PC-9 (cell line): ENCODE measurements at places on chromosomes 12 and 14. TPM values are rescaled to one million over a fixed set of nuclear protein-coding genes. Genes with fewer than 3 reads are reported as not detected.
A peak's percentile ranks its signal among the peaks of the same experiment; 100 is the strongest.

GRCh38 chr14:69090187-69090789 is 62.6 kb downstream of the DCAF5 start:
- H3K27ac ChIP-seq = no peak overlapping the region
- DNase-seq = peak; percentile 68
- peaks cover 16% of the 10 kb centered on the region for H3K36me3 ChIP-seq

Gene SMIM41
- total RNA-seq = 0.28 TPM in 1 of 2 replicates, not detected in the other

GRCh38 chr12:52395761-52396434 is 10.2 kb downstream of the KRT82 start:
- peaks cover 9% of the 10 kb centered on the region for H3K4me1 ChIP-seq
- H3K27ac ChIP-seq = no peak overlapping the region
- no peaks in the 10 kb centered on the region for H3K27me3 ChIP-seq
- H3K36me3 ChIP-seq = no peaks in the 10 kb centered on the region
- no peak overlapping the region for H3K4me3 ChIP-seq
- DNase-seq = peak; percentile 76

DNA sequence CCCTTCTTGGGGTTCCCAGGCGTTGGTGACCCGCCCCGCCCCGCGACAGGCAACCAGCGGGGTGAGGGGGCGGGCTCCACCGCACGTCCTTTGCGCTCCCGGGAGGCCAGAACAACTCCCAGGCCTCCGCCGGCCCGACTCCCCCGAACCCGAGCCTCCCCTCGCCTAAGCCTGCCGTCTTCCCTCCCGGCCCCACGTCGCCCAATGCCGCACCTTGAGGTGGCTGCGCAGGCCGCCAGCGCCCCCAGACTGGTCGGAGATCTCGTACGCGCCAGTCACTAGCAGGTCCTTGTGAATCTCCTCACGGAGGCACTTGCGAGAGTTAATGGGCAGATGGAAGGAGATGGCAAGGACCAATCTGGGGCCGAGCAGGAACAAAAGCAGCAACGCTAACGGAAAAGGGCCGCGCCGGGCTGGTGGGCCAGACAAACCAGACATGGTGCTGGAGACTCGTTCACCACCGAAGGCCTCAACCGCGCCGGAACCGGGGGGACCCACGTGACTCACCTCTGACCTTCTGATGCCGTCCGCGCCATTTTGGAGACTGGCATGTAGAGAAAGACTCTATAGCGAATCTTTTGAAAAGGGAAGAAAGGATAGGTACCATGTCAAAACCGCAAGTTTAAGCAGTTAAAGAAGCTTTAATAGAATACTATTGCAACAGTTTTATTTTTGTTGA is at the start of gene TMED10:
TSS of gene TMED10 (minus strand) at position 471 of the 679 bp plus-strand sequence. CDS start at position 438, 33 bp downstream.
- H3K4me3 ChIP-seq = peak within 1 kb of the TSS; percentile 80
- H3K4me1 ChIP-seq = peaks cover 26% of the 10 kb centered on the region
- no peaks in the 10 kb centered on the region for H3K27me3 ChIP-seq
- peaks cover 22% of the 10 kb centered on the region; the same call in 1 of the 2 replicates for H3K36me3 ChIP-seq
- peak; percentile 96 for DNase-seq

Gene SPTB
- total RNA-seq = 0.50 and 1.5 TPM in 2 replicates

Gene ERP27
- total RNA-seq = 14.9 and 33.4 TPM in 2 replicates

- no peaks in the 10 kb centered on the region for H3K27me3 ChIP-seq
- H3K27ac ChIP-seq = peak overlapping the region; percentile 50
- DNase-seq = peak; percentile 66
- H3K4me1 ChIP-seq = peaks cover 50% of the 10 kb centered on the region
- no peaks in the 10 kb centered on the region for H3K36me3 ChIP-seq
Measured at GRCh38 chr14:75222208-75222701, 45.8 kb upstream of the TMED10 start.

GRCh38 chr14:85273099-85273677 is 256.8 kb upstream of the FLRT2 start:
- no peak overlapping the region for H3K27ac ChIP-seq
- DNase-seq = no peak
- H3K36me3 ChIP-seq = no peaks in the 10 kb centered on the region
- H3K27me3 ChIP-seq = no peaks in the 10 kb centered on the region

- no peak overlapping the region for H3K4me3 ChIP-seq
- H3K4me1 ChIP-seq = peaks cover 31% of the 10 kb centered on the region
- H3K27ac ChIP-seq = no peak overlapping the region
- DNase-seq = no peak
- H3K27me3 ChIP-seq = no peaks in the 10 kb centered on the region
Measured at GRCh38 chr14:34087571-34087970, 136.7 kb upstream of the EGLN3 start.

GRCh38 chr14:75489480-75489837 is 32.8 kb upstream of the BATF start:
- peaks cover 22% of the 10 kb centered on the region for H3K4me1 ChIP-seq
- no peak overlapping the region for H3K27ac ChIP-seq
- no peaks in the 10 kb centered on the region for H3K36me3 ChIP-seq

- peak; percentile 55 for DNase-seq
- H3K36me3 ChIP-seq = no peaks in the 10 kb centered on the region
- H3K4me3 ChIP-seq = no peak overlapping the region
- no peak overlapping the region for H3K27ac ChIP-seq
Measured at GRCh38 chr14:21092273-21093011, 6.0 kb downstream of the ZNF219 start.

- H3K4me1 ChIP-seq = no peaks in the 10 kb centered on the region
- no peaks in the 10 kb centered on the region for H3K27me3 ChIP-seq
- no peak for DNase-seq
- H3K27ac ChIP-seq = no peak overlapping the region
- no peak overlapping the region for H3K4me3 ChIP-seq
- H3K36me3 ChIP-seq = no peaks in the 10 kb centered on the region
Measured at GRCh38 chr12:77813558-77813957, 17.1 kb upstream of the NAV3 start.

Gene SYNE2
- total RNA-seq = 90.3 and 94.2 TPM in 2 replicates

GRCh38 chr12:104011253-104011652 is 38.7 kb downstream of the GLT8D2 start:
- no peak overlapping the region for H3K27ac ChIP-seq
- DNase-seq = peak; percentile 72
- H3K4me3 ChIP-seq = no peak overlapping the region

DNA sequence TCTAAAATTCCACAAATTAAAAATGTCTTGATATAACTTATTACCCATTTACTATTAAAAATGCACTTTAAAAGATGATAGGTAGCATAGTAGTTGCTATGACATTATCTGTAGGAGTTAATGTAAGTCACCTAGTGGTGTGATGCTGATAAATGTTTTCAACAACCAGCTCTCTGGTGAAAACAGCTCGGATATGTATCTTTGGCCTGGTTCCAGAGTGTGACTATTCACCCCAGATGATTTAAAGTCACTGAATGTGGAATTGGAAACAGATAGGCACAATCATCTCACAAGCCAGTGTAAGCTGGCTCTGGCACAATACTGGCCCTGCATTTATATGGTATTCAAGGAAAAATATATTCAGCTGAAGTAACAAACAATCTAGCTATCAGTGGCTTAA is 9.2 kb upstream of the CCDC196 start:
- H3K36me3 ChIP-seq = no peaks in the 10 kb centered on the region
- no peak overlapping the region for H3K27ac ChIP-seq
- no peak for DNase-seq
- no peaks in the 10 kb centered on the region for H3K4me1 ChIP-seq
- no peak overlapping the region for H3K4me3 ChIP-seq

GRCh38 chr12:105461271-105461943 is 130.9 kb downstream of the C12orf75 start:
- no peaks in the 10 kb centered on the region for H3K36me3 ChIP-seq
- H3K27me3 ChIP-seq = no peaks in the 10 kb centered on the region
- no peaks in the 10 kb centered on the region for H3K4me1 ChIP-seq
- H3K27ac ChIP-seq = no peak overlapping the region
- H3K4me3 ChIP-seq = no peak overlapping the region

DNA sequence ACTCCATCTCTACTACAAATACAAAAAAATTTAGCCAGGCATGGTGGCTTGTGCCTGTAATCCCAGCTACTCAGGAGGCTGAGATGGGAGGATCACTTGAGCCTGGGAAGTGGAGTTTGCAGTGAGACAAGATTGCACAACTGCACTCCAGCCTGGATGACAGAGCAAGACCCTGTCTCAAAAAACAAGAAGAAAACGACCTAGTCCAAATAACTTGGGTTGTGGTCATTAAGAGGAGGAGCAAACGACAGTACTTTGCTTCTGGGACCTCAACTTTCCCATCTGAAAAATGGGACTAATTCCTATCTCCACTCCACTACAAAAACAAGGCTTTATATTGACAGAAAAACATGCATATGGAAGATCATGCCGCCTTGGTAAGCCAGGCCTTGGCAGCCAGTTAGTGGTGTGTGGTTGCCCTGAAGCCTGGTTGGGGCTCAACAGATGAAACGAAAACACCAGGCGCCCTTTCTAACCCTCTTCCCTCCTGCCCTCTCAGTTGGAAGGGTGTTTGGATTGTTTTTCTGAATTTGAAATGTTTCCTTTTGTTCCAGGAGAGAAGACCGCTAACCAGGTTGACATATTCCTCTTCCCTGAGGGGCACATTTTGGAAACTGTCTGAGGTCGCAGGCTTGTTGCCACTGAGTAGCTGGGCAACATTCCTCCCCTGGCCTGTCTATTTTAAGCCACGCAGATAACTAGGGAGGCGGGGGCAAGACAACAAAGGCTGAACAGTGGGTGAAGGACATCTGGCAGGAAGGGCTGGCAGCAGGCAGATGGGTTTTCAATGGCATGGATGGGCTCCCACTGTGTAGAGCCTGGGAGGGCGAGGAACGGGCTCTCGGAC is 13.7 kb upstream of the VPS37B start:
- DNase-seq = peak; percentile 51
- H3K4me3 ChIP-seq = no peak overlapping the region
- peaks cover 9% of the 10 kb centered on the region; the same call in 1 of the 2 replicates for H3K4me1 ChIP-seq
- H3K27me3 ChIP-seq = no peaks in the 10 kb centered on the region

Gene MIP
- total RNA-seq = not detected in 2 replicates

GRCh38 chr12:1491983-1492697 is 102.2 kb downstream of the FBXL14 start:
- no peaks in the 10 kb centered on the region for H3K4me1 ChIP-seq
- H3K4me3 ChIP-seq = no peak overlapping the region
- DNase-seq = no peak
- H3K27me3 ChIP-seq = no peaks in the 10 kb centered on the region
- H3K27ac ChIP-seq = no peak overlapping the region
- no peaks in the 10 kb centered on the region for H3K36me3 ChIP-seq

DNA sequence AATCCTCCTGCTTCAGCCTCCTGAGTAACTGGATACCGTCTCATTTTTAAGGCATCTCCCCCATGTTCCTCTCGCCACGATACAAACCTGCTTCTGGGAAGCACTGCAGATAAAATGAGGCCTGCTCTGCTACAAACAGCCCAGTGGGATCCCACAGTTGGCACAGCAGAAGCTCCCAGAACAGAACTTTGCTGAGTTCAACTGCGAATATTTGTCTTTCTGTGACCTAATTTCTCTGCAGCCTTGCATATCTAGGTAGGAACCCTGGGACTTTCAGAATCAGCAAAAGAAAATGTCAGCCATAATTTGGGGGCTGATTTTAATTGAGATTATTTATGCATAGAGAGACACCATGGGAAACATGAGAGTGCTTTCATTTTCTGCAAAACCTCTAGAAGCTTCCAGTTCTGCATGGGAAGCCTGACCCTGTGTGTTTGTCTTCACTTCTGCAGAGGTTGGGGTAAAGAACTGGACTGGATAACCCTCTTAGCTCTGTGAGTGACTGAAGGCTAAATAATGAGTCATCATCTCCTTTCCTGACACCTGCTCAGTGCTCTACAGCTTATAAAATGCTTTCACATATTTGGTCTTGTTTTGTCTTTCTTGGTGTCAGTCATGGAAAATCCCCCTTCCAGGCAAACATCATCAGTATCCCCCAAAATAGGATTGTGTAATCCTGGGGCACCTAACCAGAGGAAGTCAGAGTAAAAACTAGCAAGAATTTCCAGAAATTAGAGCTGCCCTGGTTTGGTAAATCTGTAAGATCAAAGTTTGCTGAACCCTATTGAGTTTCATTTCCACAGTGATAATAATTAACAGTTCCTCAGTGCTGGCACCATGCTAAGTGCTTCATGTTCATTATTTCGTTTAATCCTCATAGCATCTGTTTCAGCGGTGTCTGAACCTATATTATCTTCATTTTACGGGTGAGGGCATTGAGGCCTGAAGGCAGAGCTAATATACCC is 185.8 kb downstream of the SLC15A4 start:
- H3K4me1 ChIP-seq = no peaks in the 10 kb centered on the region
- no peaks in the 10 kb centered on the region for H3K36me3 ChIP-seq
- no peak overlapping the region for H3K4me3 ChIP-seq
- H3K27me3 ChIP-seq = peaks cover 4% of the 10 kb centered on the region; the same call in 1 of the 2 replicates
- H3K27ac ChIP-seq = no peak overlapping the region
- no peak for DNase-seq

GRCh38 chr12:46432325-46432724 is 59.8 kb upstream of the SLC38A2 start:
- H3K4me3 ChIP-seq = 0 out of 2 replicates have a peak overlapping the region, but pooled peaks have one; percentile 16
- DNase-seq = no peak
- H3K4me1 ChIP-seq = peaks cover 41% of the 10 kb centered on the region
- H3K36me3 ChIP-seq = peaks cover 9% of the 10 kb centered on the region; the same call in 1 of the 2 replicates

DNA sequence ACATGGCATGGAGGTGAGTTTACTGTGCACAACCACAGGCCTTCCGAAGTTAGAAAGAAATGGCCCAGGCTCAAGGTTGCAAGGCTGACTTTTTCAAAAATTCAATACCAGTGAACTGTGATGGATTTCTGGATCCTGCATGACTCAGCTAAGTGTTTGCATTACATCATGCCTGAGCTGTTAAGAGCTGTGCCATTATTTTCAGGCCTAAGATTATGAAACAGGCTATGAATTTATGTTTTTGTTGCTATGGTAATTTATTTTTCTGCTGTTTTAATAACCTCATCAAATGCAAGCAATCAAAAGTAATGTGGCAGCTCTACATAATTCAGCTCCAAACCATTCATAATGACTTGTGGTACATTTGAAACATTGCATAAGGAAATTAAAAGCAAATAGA is 457.7 kb upstream of the TMEM132C start:
- H3K4me3 ChIP-seq = no peak overlapping the region
- DNase-seq = no peak
- H3K27ac ChIP-seq = no peak overlapping the region
- no peaks in the 10 kb centered on the region for H3K27me3 ChIP-seq
- no peaks in the 10 kb centered on the region for H3K36me3 ChIP-seq

Gene CLEC6A
- total RNA-seq = not detected in 2 replicates

Gene HOXC13
- 1.5 and 1.8 TPM in 2 replicates for total RNA-seq

DNA sequence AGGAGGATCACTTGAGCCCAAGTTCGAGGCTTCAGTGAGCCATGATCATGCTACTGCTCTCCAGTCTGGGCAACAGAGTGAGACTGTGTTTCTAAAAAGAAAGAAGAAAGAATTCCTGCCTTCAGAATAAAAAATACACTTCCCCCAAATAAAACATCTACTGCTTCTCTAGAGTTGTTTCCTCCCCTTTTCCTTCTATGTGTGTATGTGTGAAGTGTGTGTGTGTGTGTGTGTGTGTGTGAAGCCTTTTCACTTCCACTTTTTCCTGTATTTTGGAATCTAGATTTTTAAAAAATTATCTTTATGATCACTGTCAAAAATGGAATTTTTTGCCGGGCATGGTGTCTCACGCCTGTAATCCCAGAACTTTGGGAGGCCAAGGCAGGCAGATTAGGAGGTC is 12.6 kb upstream of the SNX6 start:
- no peak overlapping the region for H3K27ac ChIP-seq
- no peaks in the 10 kb centered on the region for H3K36me3 ChIP-seq
- no peaks in the 10 kb centered on the region for H3K27me3 ChIP-seq
- no peak for DNase-seq
